ENCODE measurements at places on chromosomes 4 and X.

GRCh38 chr4:165184220-165184619, 23.1 kb upstream of the KLHL2 start:
- DNase-seq = no peak

GRCh38 chr4:85543832-85544231, 68.9 kb downstream of the ARHGAP24 start:
- DNase-seq = no peak

- DNase-seq = no peak
Observed at GRCh38 chr4:173005912-173006633, 162.5 kb upstream of the GALNT7 start.

GRCh38 chr4:170071196-170071595, 18.6 kb downstream of the AADAT start:
- no peak for DNase-seq

- no peak for DNase-seq
Observed at GRCh38 chrX:50707955-50708699, 105.9 kb downstream of the SHROOM4 start.

GRCh38 chr4:42315231-42315630, 82.1 kb upstream of the SHISA3 start:
- no peak for DNase-seq

- DNase-seq = no peak
Observed at GRCh38 chrX:2656257-2656836, 34.7 kb upstream of the CD99 start.

DNA sequence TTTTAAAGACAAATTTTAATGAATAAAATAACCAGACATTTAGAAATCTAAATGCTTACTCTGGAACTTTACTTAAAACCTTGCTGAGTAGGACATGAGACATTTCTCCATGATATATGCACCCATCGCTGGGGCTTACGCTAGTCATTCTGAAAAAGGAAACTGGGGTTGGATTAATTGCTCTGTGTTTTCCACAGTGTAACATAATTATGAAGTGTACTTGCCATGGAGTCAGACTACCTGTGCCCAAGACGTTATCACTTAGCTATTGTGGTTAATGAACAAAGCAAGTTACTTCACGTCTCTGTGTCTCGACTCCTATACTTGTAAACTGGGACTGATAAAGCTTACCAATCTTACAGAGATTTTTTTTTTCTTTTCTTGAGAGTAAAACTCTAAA, 47.8 kb downstream of the SHISA3 start:
- no peak for DNase-seq

DNA sequence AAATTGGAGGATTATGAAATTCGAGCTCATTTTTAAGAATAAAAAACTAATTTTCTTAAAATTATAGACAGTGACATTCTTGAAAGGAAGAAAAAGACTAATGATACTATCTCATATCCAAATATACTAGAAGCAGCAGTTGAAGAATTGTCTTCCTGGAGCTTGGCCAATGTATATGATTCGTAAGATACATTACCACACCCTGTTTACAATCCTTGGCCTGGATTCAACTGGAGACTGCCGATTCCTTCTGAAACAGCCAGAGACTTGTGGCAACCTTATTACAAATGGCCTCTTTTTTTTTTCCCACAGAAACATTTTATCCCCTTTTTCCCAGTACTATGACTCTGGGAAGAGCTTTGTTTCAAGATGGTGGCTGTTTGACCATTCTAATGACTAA, 571.2 kb upstream of the FAT1 start:
- DNase-seq = no peak

DNA sequence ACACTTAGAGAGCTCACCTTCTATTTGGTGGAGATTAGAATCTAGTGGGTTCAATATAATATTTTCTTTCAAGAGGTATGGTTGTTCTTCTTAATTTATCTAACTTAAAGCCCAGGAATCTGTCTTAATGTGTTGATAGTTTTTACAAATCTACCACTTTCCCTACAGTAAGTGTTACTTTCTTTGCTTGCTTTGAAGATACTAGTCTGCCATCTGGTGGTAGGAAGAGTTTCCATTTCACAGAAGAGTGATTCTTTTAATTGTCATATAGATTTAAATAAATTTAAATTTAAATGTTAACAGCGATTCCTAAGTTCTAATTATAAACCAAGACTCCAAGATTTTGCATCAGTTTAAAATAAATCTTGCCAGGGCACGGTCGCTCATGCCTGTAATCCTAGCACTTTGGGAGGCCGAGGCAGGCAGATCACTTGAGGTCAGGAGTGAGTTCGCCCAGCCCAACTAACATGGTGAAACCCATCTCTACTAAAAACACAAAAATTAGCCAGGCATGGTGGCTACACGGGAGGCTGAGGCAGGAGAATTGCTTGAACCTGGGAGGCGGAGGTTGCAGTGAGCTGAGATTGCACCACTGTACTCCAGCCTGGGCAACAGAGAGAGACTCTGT, 43.5 kb downstream of the NUDT9 start:
- DNase-seq = no peak

Data from GM12892 (cell line).